ENCODE measurements at places on chromosomes 2 and 18.

- no peak for DNase-seq
Observed at GRCh38 chr2:144054911-144055310, 465.0 kb downstream of the ZEB2 start.

DNA sequence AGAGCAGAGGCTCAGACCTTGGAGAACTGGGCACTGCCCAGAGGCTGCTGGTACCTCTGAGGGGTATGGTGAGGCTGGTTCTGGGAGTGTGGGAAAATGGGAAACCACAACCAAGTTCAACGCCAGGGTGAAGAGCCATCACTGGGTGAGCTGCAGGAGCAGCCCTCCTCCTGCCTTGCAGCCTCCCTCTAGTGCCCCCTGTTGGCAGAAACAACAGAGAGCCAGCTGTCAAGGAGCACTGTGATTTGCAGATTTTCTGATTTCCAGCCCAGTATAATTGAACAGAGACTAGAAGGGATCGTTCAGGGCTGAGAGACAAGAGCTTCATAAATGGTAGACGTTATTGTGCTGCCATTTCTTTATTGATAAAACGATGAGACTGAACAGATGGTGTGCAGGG is 50.5 kb downstream of the MAPK4 start:
- no peak for DNase-seq

- DNase-seq, result no peak
Observed at GRCh38 chr2:147543056-147543455, 301.8 kb upstream of the ACVR2A start.

DNA sequence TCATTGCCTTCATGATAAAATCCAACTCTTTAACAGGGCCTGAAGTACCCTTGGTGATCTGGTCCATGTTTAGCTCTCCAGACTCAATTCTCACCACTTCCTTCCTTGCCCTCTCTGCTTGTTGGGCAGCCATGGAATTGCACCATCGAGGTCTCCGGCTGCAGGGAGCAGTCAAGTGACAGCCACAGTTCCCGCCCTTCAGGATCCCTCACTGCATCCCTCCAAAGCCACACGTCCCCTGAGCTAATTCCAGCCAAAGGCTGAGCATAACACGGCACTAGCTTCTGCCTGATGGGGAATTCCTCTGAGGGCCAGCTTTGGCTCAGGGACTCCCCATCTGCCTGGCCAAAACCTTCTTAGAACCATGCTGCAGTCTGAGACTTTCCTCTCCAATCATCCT is 47.4 kb upstream of the SLC1A4 start:
- DNase-seq, result no peak

DNA sequence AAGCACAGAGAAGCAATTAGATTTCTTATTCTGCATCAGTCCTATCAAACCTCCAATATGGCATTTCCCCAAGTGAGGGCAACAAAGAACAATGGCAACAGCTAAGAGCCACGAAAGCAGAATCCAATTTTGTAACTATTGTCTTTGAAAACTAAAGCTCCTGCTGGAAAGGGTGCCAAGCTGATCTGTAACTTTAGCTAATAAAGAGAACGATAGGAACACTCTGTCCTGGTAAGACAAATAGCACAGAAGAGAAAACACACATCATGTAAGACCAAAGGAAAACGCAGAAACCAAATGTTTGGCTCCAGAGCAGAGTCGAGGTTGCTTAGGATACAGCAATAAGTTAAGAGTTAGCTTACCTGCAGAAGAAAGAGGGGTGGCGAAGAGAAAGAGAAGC is 160.5 kb downstream of the STK39 start:
- no peak for DNase-seq

DNA sequence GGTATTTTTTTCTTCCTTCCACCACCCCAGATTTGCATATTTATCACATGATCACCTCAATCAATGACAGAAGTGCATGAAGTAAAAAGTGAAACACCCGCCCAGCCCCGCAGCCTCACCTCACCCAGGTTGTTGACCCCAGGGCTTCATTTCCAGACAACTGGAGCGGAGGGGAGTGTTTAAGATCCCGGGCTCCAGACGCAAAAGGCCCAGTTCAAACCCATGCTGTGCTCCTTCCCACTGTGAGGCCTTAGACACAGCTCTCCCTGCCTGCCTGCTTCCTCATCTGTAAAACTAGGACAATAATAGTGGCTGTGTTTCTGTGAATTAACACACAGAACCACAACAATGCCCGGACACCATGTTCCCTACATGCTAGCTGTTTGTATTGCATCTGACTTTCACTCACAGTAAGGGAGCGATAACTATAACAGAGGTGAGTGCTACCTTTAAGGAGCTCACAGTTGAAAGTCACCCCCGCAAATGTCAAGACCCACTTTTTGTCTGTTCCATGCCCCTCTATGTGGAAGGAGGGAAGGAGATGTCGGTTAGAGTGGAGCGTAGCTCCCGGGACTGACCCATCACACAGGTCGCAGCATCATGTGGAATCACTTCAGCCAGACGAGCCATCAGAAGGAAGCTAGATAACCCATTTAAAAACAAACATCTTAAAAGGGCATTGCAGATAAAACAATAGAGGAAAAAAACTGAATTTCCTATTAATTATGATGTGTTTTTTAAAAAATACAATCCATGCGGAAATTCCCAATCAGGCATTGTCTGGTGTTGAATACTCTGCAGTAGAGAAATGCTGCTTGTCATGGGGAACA is 77.5 kb upstream of the DAPL1 start:
- no peak for DNase-seq

DNA sequence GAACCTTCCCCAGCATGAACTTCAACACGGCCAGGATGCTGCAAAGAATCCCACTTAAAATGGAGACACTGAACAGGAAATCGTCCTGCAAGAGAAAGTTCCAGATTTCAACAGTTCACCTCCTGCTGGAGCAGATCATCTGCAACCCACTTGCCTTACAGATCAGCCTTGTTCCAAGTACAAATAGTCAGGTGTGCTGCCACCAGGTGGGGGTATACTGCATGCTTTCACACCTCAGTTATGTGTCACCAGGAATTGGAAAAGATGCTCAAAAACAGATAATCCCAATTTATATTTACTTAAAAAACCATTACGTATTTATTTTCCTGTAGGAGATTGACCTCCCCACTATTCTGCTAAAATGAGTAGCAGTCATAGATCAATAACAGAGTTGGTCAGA is 212.3 kb downstream of the MGAT5 start:
- DNase-seq, result no peak

- DNase-seq, result no peak
Observed at GRCh38 chr2:28407976-28408690, 15.5 kb downstream of the FOSL2 start.

Data from stimulated activated CD8-positive, alpha-beta memory T cell treated with anti-CD3 and anti-CD28 coated beads, Interleukin-15, amount 100 ng/mL, for 4 hours (primary cell).